ENCODE measurements at places on chromosomes 7 and 10.

DNA sequence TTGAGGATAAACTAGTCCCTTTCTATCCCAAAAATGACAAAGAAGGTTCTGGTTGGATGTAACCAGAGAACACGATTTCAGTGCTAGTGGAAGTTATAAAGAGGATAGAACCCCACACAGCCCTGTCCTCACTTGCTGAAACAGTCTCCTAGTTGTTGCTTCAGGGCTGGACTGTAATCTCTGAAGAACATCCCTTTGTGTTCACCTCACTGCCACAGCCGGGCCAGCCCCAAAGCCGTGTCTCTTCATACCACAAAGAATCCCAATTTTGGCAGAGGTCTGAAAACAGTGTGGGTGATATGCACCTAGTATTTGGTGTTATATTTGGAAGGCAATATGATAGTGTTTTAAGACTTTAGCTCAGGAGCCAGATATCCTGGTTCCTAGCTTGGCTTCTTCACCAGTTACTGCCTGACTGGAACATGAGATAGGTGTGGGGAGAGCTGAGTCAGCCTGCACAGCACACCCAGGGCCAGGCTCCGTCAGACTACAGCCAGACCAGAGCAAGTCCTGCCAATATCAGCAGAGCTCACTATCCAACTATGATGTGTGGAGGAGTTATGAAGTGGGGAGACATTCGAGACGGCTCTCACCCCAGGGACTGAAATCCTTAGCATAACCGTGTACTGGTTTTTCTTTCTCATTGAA lies 21.2 kb downstream of the CYP3A4 start:
- DNase-seq, result peak; percentile 96

DNA sequence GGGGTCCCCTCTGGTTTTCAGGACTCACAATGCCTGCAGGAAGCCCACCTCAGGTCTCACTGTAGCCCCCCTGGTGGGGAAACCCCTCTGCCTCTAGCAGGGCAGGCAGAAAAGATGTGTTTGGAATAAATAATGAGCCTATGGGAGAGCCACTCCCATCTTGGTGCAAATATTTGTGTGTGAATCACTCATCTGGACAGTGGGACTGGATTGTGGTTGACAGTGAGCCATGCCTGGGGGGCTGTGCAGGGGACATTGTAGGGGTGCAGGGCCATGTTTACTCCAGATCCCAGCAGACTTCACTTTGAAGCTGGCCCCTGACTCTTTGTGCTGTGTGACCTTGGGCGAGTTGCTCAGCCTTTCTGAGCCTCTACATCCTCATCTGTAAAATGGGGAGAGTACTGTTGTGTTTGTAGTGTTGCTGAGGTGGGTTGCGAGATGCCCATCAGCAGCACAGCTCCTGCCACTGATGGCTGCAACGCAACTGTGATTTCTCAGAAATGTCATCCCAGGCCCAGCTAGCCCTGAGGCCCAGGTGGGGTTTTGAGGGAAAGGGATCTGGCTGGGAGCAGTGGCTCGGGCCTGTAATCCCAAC lies 20.7 kb downstream of the GTF2IRD1 start:
- peak; percentile 35 for DNase-seq

- no peak for DNase-seq
These were observed 59.6 kb downstream of the NEURL1 start for GRCh38 chr10:103552856-103553742.

DNA sequence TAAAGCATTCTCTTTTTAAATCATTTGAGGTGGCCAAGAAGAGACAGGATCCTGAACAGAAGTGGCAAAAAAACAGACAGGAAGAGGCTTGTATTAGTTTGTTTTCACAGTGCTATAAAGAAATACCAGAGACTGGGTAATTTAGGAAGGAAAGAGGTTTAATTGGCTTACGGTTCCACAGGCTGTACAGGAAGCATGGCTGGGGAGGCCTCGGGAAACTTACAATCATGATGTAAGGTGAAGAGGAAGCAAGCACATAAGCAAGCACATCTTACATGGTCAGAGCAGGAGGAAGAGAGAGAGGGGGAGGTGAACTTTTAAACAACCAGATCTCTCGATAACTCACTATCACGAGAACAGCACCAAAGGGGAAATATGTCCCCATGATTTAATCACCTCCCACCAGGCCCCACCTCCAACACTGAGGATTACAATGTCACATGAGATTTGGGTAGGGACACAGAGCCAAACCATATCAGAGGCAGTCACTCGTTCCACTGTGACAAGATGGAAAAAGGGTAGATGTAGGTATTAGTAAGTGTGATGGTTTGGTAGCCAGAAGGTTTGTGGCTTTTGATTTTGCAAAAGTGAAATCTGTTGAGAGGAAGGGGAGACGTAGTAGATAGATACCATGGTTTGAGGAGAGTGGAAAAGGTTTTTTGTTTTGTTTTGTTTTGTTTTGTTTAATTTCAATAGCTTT lies 5.1 kb downstream of the MSRB2 start:
- DNase-seq, result no peak

DNA sequence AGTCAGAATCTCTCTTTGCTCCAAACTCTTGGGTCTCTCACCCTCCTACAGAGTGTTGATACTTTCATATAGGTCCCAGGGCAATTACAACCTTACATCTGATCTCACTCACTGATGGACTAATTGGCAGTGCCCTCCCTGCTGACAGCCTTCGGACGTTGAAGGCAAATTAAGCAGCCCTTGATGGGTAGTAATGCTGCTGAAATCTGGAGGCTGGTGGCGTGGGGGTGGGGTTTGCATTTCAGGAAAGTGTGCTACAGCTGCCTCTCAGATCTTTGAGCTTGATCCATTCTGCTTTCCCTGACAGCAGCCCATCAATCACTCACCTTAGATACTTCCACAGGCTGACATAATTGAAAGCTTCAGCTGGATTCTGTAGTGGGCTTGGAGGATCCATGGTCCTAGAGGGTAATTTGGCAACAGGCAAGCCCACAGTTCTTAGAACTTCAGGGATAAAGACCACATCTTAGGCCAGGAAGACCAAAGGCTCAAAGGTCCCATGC lies 349.1 kb upstream of the PODXL start:
- DNase-seq, result no peak

- peak; percentile 94 for DNase-seq
These were observed 2.2 kb downstream of the MAFK start for GRCh38 chr7:1532456-1533254.
